Left lung (tissue), 14 donors: ENCODE measurements at places on chromosomes 13 and 19. TPM values are rescaled to one million over a fixed set of nuclear protein-coding genes. Genes with fewer than 3 reads are reported as not detected.
A peak's percentile ranks its signal among the peaks of the same experiment; 100 is the strongest.

Gene PPP1R13L
- 14.7 TPM for polyA plus RNA-seq

Gene KLK7
- 0.08 TPM for polyA plus RNA-seq

Gene CIRBP
- 1,008 TPM for polyA plus RNA-seq

Gene ZNF45
- polyA plus RNA-seq, result 33.1 TPM

Gene DPP9
- polyA plus RNA-seq, result 25.2 TPM

Gene HSPB6
- polyA plus RNA-seq, result 65.5 TPM

Gene ZNF324B
- polyA plus RNA-seq, result 6.8 TPM

DNA sequence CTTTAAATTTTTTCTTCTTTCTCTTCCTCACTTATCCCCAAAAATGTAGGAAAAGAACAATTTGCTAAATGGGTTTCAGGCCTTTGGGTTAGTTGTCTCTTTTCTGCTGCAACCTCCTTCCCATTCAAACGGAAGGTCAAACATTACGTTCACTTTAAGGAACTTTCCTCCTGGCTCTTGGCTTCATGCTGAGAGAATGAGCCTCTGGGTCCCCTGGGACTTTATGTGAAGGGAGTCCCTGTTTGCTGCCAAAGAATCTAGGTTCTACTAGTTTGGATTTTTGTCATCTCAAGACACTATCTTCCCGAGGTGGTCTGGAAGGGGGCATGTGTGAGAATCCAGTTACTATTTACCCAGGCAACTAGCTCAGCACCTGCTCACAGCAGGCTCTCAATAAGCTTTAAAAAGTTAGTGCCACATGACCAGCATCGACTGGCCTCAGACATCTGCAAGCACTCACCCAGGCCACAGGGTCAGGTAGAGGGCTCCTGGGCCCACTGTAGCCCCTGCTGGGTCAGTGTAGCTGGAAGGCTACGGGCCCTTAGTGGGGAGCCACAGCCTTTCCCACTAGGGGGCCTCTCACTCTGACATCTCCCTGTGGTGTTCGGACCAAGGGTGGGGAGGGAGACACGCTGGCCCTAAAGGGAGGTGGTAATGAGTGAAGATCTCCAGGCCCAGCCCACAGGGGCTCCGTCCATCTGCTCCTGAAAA is 40.5 kb downstream of the FAM124A start:
- DNase-seq, result peak; percentile 45

GRCh38 chr13:63110466-63110865 is 1694.8 kb upstream of the PCDH20 start:
- DNase-seq, result no peak

GRCh38 chr13:94435604-94436226 is 43.8 kb downstream of the DCT start:
- DNase-seq, result no peak

DNA sequence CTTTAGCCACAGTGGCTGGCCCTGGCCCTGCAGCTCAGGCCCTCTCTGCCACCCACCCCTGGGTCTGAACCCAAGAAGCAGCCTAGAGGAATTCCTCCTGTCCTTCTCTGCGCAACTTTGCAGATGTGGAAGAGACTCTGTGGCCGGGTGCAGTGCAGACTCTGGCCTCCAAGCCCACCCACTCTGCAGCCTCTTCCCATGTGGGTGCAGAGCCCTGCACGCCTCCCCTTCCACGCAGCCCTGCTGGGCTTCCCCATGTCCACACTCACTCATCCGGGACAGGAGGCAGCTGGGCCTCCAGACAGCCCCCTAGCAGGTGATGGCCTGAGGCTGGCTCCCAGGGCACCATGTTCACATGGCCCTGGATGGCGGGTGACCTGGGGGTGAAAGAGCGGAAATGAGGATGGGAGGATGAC is 2.5 kb downstream of the TEX29 start:
- no peak for DNase-seq

DNA sequence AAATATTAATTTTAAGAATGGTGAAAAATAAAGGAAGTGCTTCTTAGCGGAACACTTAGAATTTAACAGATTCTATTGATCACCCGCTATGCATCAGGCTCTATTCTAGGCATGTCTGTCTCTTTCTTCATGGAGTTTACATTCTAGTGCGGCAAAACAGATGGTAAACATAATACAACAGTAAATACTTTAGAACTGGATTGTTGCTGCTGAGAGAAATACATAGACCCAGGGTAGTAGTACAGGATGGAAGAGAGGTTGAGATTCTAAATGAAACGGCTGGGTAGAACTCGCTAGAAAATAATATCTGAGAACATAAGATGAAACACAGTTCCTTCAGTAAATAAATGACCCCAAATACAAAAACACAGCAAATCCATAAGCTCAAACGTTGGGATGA is 498.7 kb downstream of the MYO16 start:
- DNase-seq, result no peak

DNA sequence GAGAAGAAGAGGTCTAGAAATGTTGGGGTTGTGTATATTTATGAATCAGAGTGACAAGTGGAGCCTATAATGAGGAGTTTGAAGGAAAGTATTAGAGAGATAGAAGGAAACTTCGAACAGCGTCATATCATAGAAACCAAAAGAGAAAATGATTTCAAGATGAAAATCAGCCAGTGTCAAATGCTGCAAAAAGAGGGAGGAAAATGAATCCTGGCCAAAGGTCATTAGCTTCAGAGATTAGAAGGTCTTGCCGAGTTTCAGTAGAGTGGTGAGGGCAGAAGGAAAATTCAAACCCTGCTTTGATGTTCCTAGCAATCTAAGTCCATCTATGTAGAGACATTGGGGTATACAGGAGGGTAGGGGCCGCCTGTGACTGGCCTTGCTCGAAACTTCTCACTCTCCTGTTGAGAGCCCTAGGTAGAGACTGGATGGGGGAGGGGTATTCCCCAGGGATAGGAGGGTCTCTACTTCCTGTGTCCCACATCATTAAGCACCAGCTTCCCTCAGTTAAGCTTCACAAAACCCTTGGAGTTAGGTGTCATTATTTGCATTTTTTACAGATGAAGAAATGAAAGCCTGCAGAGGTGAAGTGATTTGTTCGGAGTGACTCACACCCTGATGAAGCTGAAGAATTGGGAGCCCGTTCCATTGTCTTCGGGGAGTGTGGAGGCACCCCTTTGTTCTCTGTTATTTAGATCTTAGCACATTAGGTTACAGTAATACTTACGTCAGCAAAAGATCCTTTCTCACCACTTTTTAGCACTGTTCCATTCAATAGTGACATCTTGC is 62.8 kb downstream of the FGF9 start:
- no peak for DNase-seq

DNA sequence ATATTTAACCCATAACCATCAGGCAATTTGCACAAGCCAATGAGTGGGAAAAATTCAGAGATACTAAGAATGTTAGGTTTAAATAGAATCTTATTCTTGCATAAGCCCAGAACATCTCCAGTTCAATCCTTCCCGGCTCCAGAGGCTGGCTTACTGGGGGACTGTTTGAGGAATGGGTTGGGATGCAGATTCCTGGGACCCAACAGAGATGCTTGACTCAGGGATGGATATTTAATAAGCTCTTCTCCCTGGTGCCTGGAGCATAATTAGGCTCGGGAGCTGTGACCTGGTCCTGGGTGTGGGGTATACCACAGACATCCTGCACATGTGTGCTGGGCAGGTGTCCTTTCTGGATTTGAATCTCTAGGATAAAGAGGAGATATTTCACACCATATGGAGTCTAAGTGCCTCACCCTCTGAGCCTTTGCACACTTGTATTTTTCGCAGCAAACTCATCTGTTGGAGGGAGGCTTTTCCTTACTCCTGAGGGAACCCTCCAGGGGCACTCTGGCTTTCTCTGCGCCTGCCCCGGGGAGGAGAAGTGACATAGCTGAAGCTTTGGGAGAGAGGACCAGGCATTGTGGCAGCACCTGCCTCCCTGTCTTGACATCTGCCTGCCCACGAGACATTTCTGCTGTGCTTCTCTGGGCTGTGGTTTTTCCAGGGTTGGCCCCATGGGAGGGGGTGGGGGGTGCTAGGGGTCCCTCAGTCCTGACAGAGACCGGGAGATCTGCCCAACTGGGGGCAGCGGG is 36.1 kb upstream of the ANKRD10 start:
- no peak for DNase-seq

DNA sequence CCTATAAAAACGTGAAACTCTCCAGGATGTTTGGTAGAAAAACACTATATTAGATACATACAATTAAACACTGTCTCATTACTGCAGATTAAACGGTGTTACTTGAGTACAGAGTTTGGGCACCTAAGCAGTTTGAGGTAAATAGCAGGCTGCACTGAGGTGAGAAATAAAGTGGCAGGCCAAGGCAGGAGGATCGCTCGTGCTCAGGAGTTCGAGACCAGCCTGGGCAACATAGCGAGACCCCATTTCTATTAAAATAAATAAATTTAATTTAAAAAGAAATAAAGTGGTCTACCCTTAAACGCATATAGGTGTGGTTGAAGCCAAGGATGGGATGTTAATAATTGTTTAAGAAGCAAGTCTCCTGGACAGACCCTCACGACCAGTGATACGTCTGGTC is 1.2 kb downstream of the PSPC1 start:
- DNase-seq, result no peak

DNA sequence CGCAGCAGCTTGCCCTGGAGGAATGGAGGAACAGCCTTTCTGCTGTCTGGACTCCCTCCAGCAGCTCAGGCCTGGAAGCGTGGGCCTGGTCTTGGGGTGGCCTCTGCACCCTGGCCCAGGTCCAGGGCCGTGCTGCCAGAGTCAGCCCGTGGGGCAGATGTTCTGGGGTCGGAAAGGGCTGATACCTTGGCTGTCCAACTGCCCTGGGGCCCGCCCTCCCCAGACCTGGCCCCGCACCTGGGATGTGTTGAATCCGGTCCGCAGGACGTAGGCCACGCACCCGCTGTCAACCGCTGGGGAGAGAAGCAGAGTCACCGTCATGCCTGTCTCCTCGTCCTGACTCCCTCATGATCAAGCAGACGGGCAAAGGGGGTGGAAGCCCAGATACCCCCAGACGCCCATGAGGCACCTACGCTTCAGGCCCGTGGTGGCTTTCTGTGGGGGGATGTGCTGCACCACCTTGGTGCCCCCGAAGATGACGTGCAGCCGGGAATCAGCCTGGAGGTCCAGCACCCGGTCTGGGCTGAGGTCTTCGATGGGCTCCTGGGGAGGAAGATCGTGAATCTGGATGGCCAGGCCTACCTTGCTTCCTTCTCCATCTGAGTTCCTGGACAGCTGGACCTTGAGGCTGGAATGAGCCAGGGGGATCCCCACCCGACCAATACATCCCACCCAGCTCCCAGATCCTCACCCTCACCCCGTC is 7.7 kb downstream of the ATP13A1 start:
- no peak for DNase-seq

DNA sequence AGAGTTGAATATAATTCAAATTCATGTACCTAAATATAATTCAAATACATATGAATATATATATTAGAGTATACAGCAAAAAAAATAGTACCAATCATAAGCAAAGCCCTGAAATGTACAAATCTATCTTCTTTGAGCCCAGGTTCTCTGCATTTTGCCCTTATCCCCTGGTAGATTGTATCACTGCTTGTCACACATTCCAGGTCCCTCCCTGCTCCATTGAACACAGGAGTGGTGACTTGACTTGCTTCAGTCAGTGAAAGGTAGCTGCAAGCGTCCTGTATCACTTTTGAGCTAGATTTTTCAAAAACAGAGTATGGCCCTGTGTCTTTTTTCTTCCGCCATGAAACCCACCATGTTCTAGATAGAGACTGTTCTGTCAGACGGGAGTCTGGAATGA is 369.4 kb downstream of the LIG4 start:
- no peak for DNase-seq

GRCh38 chr13:110450941-110451730 is 110.4 kb downstream of the RAB20 start:
- DNase-seq, result no peak

GRCh38 chr13:39675904-39676303 is 20.4 kb downstream of the COG6 start:
- DNase-seq, result no peak

GRCh38 chr19:33254245-33254824 is 28.7 kb upstream of the SLC7A10 start:
- no peak for DNase-seq

DNA sequence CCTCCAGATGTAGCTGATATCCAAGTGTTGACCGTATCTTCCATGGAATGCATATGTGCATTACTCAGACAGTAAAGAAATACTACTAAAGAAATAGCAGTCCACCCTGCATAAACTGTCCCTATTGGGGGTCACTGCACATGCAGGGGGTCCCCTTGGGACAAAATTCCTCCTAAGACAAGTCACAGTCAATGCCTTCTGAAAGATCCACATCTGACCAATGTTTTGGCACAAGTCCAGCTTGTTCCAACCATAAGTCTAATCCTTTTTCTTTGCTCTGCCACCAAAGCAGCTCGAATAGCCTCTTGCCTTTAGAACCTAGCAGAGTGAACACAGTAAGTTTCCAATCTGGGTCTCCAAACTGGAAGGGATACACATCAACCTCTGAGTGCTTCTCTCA is 87.9 kb downstream of the DIAPH3 start:
- DNase-seq, result no peak

GRCh38 chr19:41363371-41363752 is 587 bp downstream of the B9D2 start:
- no peak for DNase-seq

- no peak for DNase-seq
Measured at GRCh38 chr19:38785187-38785699, 3.8 kb upstream of the LGALS7B start.

DNA sequence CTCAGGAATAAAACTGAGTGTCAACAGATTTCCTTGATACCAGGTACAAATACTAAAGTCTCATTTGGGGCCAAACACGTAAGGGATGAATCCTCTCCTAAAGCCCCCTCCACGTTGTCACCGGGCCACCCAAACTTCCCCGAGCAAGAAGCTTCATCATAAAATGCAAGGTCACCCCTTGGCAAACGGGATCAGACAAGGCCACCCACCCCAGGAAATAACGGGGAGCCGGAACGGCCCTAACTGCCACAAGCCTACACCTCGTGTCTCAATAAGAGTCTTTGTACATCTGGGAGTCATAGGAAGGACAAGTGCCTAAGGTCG is 717 bp downstream of the EEF2 start:
- no peak for DNase-seq

DNA sequence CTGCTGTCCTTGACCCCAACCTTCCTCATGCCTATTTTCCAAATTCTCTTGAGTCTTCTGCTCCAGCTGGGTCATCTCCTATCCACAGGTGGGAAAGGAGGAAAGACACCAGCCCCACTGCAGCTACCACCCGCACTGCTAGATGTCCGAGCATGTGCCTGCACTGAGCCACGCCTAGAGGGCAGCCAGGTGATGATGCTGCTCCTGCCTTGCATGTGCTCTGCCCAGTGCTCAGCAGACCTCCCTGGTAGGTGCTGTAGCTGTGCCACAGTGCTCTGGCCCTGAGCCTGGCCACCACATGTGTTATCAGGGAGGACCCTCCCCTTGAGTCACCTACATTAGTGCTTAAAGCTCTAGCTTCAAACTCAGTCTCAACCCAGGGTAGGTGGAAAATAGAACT is 6.9 kb upstream of the CYSLTR2 start:
- DNase-seq, result peak; percentile 45

GRCh38 chr19:35908010-35908441 is at the start of gene TYROBP:
TYROBP (minus strand) TSS chr19:35908295; CDS start chr19:35908228, 67 bp downstream.
- no peak for DNase-seq
